ENCODE measurements at places on chromosomes 6 and 20.

DNA sequence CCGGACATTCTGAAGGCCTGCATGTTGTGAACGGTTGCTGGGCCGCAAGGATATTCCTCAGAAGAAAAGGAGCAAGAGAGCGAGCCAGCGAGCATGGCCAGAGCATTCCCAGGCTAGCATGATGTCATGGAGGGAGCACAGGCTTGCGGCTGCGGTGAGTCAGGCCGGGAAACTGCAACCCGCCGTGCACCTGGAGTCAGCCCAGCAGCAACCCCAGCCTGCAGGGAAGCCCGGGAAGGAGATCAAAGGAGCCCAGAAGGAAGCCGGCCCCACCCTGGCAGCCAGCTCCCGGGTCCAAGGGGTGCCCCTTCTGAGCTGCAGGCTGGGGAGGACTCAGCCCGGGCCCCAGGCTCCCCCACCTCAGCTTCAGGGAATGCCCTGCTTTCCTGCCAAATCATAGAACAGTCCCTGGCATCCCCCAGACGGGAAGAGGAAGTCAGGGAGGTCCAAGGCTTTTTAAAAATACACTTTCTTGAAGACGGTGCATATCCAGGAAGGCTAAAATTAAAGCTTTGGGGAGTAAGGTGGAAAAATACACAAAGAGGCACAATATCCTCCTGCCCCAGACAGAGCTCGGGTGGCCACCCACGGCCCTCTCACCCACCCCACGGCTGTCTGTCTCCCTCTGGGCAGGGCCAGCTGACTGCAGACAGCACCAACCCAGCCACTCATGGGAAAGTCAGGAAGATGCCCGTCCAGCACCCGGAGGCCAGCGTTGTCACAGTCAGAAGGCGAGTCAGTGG, 53.7 kb downstream of the BMP7 start:
- peak; percentile 55 for DNase-seq

GRCh38 chr6:80197986-80198385, 91.5 kb downstream of the BCKDHB start:
- DNase-seq = no peak

- no peak for DNase-seq
Measured at GRCh38 chr6:46794068-46794467, 879 bp downstream of the MEP1A start.

DNA sequence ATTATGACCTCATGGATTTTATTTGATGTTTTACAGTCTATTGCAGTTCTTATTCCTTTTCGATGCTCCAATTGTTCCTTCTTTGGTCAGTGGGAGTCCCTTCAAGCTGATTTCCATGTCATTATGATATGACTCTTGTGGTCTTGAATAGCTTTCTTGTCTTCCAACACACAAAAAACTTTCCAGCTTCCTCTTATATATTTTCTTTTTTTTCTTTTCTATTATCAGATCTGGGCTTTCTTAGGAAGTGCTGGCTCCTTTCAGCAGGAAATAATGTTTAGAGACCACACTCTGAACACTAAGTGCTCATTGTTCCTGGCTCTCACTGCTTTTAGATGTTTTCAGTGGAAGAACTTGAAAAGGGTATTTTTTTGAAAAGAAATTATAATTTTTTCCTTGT, 3.1 kb upstream of the SLC17A1 start:
- DNase-seq = no peak

DNA sequence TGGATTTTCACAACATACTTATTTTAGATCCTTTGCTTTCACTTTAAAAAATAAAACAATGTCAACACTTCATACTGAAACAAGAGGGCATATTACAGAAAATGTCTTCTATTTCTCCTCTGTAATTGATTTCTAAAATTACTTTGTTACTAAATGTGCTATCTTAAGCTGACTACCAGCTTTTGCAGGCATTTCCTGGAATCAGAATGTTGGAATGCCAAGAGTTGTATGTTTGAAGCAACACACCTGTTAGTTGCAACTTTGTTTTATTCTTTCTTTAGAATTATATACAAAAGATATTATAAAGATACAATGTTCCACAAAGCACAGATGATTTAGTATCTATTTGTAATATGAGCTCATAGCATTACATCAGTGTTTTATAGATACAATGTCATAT, 62.5 kb upstream of the TMEM170B start:
- DNase-seq = no peak

DNA sequence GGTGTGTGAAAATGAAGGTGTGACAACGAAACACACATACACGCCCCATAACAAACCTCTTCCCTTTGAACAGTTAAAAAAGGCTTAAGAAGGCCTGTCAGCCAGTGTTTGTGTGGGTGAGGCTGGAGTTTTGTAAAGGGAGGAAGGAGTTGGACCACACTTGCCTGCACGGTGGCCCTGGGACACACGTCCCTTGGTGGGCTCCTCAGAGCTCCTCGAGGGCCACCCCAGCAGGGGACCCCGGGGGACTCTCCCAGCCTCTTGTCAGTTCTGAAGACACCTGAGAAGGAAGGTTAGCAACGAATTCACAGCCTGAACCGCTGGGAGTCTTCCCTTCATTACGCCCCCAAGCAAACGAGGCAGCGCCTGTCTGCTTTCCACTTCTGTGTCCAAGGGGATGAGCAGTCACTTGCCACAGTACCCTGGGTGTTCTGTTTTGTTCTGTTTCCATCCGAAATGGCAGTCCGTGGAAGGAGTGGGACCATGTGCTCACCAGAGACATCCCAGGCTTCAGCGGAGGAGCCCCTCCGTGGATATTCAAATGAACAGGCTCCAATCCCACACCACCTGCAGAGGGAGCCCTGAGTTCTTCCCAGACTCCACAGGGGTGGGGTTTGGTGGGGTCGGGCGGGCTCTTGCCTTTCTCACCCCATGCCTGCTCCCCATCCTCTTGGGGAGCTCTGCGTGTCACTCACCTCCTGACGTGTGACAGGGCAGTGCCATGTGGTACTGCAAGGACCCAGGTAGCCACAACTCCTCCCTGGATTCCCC, 68.6 kb downstream of the NRN1 start:
- DNase-seq = no peak

GRCh38 chr6:170137176-170137891, 153.5 kb downstream of the DLL1 start:
- DNase-seq = no peak

- no peak for DNase-seq
Measured at GRCh38 chr6:3124667-3125066, 6.2 kb downstream of the BPHL start.

DNA sequence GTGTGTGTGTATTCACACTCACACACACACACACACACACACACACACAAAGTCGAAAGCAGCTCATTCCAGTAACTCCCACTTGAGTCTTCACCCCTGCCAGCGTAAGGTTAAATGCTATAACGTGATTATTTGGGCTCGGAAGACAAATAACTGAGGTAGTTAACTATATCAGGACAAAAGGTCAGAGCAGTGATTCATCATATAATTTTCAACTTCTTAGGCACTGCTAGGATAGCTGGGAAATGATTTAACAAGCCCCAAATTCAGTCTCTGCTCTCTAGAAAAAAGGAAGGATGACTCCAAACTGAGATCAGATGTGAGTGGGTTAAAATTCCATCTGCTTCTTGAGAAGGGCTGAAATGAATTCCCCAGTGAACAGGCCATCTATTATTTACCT, 30.7 kb downstream of the HDGFL1 start:
- no peak for DNase-seq

GRCh38 chr6:116405138-116405537, 34.4 kb downstream of the DSE start:
- peak; percentile 76 for DNase-seq

GRCh38 chr6:158219228-158219627, 51.1 kb downstream of the GTF2H5 start:
- peak; percentile 96 for DNase-seq

DNA sequence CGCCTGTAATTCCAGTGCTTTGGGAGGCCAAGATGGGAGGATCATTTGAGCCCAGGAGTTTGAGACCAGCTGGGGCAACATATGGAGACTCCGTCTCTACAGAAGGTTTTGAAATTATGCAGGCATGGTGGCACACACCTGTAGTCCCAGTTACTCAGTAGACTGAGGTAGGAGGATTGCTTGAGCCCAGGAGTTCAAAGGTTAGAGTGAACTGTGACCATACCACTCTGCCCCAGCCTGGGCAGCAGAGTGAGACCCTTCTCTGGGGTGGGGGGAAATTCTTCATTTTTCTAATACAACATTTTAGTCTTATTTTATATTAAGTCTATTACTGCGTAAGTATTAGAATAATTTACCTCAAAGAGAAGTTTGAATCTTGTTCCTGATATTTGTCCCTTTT, 20.1 kb upstream of the SUMO4 start:
- DNase-seq = no peak

- DNase-seq = no peak
Measured at GRCh38 chr6:130396722-130397121, 30.9 kb downstream of the TMEM200A start.

- DNase-seq = no peak
Measured at GRCh38 chr6:36327226-36327918, 9.3 kb downstream of the BNIP5 start.

Data from AG09319 (cell line).